COR-L47 (cell line): ENCODE measurements at places on chromosomes 2 and 18.

- no peak for DNase-seq
These were observed at the start of gene SIX3 for GRCh38 chr2:44941551-44942234. SIX3 (plus strand) TSS chr2:44941702; CDS start chr2:44942105, 403 bp downstream.

- peak; percentile 78 for DNase-seq
These were observed 53.7 kb upstream of the LRRC30 start for GRCh38 chr18:7177116-7177744.

DNA sequence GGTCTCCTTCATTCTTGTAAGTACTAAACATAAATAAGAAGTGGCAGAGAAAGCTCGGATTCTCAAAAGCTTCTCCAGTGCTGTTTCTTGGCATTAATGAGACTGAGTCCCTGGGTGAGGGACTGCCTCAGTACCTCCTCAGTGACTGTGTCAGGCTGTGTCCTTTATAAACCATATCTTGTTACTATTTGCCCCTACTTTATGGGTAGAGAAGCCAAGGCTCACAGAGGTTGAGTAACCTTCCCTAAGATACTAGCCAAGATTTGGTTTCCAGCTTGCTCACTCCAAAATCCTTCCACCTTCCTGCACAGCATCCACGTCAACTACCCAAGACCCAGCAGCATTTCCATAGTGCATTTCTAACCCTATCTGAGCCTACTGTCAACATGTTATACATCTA lies 55.6 kb downstream of the THUMPD2 start:
- no peak for DNase-seq

DNA sequence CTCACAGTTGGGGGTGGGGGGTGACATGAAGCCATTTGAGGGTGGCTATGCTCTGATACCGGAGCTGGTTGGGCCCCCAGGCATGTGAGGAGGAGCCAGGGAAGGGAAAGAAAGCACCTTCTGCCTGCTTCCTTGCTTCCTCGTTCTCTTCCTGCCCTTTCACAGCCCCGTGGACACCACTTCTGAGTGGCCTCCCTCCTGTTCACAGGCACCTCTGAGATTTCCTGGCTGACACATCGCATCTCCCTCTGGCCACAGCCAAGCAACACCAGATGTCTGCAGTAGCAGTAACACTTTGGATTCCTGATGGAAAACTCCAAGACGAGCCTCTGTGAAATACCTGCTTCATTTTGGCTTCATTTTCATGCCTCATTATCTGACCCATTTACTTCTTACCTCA lies 64.7 kb upstream of the ST3GAL5 start:
- DNase-seq: no peak

DNA sequence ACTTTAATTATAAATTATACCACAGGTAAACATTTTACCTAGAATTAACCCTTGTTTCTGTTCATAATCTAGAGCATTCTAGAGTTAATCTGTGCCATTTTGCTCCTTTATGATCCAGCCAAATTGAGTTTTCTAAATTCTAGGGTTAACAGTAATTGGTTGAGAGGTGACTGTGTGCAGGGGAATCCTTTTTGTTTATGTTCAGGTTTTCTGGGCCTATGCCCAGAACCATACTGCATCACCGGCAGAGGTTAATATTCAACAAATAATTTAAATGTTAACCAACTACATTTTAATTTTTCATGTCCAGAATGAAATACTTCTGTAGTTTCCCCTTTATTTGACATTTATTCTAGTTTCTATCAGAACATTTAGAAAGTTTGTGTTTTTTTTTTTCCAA lies 32.3 kb downstream of the CARF start:
- DNase-seq: no peak

- DNase-seq: no peak
These were observed 410.5 kb upstream of the CNTNAP5 start for GRCh38 chr2:123614596-123614995.

DNA sequence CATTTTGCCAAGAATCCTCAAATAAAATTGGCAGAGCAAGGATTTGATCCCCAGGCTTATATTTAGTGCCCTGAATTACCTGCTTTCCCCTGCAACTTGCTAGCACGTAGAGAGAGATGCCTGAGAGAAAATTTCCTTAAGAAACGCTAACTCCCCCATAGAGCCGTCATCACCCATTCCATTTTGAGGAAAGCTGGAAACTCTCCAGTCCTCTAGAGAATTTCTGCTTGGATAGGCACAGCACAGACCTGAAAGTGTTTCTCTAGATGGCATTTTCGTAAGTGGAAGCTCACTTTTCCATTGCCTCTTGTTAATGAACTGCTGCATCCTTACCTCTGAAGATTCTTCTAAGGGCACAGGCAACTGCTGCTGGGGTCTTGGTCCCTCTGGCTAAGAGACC lies 277.8 kb upstream of the SIX2 start:
- DNase-seq: no peak
